ENCODE measurements at places on chromosomes 3 and 15. TPM values are rescaled to one million over a fixed set of nuclear protein-coding genes. Genes with fewer than 3 reads are reported as not detected.
A peak's percentile ranks its signal among the peaks of the same experiment; 100 is the strongest.

The ATP8B4 gene
- total RNA-seq = 0.44 TPM

The TRIM42 gene
- total RNA-seq = not detected

The SERPINI1 gene
- 4.9 TPM for total RNA-seq

The ZNF35 gene
- 3.8 TPM for total RNA-seq

DNA sequence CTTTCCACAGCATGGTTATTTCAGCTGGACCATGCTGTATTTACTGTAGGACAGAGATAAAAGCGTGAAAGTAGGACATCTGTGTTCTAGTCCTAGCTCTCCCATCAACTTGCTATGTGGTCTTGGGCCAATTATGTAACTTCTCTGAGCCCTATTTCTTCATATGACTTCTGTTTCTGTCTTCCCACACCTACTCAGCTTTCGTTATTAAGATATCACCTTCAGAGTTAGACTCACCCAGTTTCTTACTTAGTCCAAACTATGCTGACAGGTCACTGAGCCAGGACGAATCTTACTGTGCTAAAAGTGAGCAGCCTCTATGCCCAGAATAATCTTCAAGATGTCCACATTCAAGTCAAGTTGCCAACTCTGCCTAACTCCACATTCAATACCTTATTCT, 283.7 kb downstream of the IL5RA start:
- no peak for DNase-seq

GRCh38 chr3:184563941-184564684, 2.5 kb downstream of the EPHB3 start:
- DNase-seq = no peak

DNA sequence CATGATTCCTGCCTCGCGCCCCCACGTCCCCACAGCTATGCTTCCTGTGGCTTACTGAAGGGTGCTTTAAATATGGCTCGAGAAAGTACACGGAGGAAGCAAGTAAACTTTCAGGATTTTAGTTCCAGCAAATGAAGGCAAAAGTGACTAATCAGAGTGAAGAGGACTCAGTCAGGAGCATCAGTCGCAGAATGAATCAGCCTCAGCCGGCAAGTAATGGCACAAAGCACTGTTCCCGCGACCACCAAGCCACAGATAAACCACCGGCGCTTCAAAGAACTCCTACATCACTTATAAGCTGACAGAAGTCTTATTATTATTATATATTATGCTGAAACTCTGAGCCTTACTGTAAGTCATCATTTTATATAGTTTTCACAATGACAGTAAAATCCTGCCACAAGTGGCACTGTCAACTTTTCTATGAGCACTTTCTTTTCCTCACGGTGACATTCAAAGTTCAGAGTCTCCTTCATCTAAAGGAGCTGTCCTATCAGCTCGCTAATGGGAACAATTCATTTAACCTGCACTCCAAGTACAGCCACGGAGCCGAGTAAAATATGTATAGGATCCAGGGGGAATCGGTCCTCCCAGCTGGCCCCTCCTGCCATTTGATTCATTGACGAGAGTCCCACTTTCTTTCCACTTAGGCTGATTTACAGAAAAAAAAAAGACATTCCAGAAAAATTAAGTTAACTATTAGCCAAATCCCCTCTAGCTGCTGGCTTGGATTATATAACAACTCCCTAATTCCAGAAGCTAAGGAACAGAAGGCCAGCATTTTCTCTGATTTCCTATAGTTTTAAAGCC, 217.0 kb upstream of the ICE2 start:
- DNase-seq = peak; percentile 30

- DNase-seq = no peak
These were observed 5.3 kb downstream of the PLA2G4D start for GRCh38 chr15:42088801-42089640.

All from CD4-positive, alpha-beta memory T cell (primary cell).